ENCODE measurements at places on chromosomes 5 and 9.
A peak's percentile ranks its signal among the peaks of the same experiment; 100 is the strongest.

DNA sequence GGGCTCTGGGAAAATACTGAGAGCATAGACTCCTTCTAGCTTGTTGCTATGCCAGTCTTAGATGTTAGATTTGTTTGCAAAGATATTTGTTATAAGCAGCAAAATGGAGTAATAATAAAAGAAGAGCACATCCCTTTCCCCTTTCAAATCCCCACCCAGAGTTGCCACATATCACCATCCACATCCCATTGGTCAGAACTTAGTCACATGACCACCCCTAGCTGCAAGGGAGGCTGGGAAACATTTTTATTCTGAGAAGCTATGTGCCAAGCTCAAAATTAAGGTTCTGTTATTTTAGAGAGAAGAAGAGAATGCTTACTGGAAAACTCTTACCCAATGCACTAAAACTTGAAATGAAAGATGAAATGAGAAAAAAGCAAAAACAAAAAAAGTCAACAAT lies 193.9 kb upstream of the MVB12B start:
- no peak for DNase-seq

GRCh38 chr5:14668181-14668591 lies 3.7 kb downstream of the OTULIN start:
- peak; percentile 70 for DNase-seq

DNA sequence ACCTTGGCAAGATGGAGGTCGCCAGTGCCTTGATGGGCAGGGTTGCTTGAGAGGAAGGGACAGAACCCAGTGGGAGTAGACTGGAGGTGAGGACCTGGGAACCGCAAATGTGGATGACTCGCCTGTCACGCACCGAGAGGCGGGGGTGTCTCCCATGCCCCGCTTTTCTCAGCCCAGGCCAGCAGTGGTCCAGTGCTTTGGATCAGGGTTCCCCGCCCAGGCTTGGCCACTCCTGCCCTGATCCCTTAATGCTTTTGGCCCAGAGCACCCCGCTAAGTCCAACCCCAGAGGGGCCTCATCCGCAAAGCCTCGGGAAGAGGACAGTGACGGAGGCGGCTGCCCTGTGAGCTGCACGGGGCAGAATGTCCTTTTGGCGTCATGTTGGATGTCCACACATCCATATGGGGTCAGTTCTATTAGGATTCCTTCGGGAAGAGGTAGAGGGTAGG lies 2.4 kb downstream of the MRPS2 start:
- DNase-seq: no peak

DNA sequence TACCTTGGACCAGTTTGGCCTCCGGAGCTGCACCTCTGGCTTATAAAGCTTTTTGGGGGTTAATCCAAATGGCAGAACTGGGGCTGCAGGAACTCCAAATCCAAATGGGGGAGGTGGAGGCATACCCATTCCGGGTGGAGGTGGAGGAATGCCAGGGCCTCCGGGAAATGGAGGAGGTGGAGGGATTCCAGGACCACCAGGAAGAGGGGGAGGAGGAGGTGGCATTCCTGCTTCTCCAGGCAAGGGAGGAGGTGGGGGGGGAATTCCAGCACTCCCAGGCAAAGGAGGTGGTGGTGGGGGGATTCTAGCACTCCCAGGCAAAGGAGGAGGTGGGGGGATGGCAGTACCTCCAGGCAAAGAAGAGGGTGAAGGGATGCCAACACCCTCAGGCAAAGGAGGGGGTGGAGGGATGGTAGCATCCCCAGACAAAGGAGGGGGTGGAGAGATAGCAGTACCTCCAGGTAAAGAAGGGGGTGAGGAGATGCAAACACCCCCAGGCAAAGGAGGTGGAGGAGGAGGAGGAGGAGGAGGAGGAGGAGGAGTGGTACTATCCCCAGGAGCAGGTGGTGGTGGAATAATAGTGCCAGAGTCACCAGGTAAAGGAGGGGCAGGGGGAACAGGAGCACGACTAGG lies 45.2 kb downstream of the DIAPH1 start:
- no peak for DNase-seq

GRCh38 chr5:110063640-110064602 lies 374.2 kb downstream of the MAN2A1 start:
- DNase-seq: no peak

DNA sequence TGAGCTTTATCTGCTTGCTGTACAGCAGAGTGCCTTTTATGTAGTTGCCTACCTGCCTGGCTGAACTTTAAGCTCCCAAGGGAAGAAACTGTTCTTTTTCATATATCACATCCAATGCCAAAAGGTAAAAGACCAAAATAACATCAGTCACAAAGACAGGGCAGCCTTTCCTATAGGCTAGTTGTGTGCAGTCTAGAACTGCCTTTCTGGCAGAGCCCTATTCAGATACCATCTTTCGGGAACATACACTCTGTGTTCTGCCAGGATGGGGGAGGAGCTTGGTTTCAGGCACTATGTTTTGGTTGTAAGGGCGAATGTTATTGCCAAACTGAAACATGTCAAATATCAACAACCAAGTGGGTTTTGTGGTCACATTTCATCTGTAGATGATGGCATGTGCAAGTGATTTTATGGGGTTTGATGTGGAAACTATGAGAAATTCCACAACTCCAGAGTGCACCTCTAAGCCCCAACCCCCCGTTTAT lies 314.5 kb downstream of the ADGRV1 start:
- DNase-seq: no peak

GRCh38 chr5:61347080-61347479 lies 15.0 kb downstream of the ZSWIM6 start:
- DNase-seq: no peak

- no peak for DNase-seq
These were observed 147.4 kb upstream of the LRRTM2 start for GRCh38 chr5:139022528-139022927.

DNA sequence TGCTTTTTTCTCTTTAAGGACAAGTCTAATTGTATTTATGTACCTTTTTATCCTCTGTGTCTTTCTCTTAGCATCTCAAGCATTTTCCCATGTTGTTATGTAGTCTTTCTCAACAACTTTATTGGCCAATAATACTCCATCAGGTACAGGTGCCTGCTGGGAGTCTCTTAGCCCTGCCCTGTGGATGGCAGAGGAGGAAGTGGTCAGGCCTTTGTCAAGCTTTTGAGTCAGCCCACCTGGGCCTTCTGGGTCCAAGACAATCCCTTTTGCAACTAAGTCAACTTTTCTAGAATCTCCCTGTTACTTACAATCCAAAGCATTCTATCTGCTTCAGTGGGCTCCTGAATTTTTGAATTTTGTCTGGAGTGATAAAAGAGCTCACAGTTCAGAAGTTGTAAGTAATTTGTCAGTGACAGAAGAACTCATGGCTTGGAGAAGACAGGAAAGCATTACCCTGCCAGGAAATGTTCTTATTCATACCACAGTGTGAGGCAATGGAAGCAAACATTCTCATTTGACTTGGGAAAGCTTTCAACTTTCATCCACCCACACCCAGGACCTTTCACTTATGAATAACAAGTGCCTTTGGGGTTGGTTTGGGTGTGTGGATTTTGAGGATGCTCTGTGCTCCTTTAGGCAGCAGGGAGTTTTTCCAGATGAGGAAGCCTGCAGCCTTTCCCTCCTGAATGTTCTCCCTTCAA lies 200.0 kb upstream of the S1PR3 start:
- DNase-seq: no peak

DNA sequence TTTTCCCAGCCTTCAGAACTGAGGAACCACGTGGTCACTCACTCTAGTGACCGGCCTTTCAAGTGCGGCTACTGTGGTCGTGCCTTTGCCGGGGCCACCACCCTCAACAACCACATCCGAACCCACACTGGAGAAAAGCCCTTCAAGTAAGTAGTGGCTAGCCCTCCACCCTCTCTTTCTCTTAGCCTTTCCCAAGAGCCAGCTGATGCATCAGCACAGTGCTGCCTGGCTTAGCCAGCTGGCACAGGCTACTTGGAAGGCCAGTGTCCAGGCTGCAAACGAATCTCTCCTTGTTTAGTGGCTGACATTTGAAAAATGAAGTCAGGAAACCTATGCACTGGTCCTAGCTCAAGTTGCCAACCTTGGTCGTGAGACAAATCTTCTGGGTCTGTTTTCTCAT lies 91.1 kb downstream of the PRDM6 start:
- DNase-seq: no peak

DNA sequence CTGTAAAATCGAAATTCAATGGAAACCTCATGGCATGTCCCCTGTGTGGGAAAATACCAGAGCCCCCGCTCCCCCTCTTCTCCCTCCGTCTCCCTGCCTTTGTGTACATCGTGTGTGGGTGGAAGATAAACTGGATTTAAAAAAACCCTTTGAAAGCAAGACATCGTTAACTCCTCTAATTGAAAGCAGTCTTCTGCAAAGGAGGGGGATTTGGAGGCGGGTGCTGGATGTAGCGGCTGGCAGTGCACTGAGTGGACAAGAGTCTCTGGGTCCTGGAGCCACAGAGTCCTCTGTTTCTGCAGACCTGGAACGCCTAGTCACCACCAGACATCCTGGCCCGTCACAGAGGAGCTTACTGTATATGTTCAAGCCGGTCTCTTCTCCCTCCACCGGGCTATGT lies 169.4 kb downstream of the PAPPA start:
- DNase-seq: no peak

DNA sequence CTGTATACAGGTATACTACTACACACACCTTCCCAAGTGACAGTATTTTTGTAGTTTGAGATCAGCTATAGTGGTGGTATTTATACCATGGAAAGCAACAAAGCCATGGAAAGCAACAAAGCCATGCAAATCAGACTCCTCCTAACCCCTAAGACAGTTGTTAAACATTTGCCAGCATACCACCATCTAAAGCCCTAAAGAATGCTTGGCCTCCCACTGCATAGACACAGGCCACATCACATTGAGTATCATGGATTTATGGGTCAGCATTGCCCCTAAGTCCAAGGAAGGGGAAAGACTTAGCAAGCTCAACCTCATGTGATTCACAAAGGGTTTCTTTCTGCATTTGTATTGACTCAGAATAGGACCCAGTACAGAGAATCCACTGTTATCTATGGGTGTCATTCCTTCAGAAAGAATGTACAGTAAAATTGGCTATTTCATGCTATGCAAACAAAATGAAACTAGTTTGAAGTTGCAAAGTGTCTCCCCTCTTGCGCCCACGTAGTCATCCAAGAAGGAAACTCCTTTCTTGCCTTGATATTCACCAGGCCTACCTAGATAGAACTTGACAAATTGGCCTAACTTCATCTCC lies 70.4 kb upstream of the IQGAP2 start:
- no peak for DNase-seq

DNA sequence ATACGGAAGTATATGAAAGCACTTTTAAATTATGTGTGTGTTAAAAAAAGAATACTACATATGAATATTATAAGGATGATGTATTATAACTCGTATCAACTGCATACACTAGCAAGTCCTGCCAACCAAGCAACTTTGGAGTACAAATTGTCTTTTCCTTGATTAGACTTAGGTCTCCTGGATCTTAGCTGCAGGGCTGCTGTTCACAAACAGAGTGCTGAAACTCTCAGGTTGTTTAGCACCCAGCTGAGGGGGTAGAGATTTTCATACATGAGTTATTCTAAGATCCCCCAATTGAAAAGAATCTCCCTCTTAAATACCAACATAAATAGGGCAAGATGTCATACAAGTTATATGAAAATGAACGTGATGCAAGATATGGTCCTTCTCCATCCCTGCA lies 149.8 kb upstream of the TNC start:
- no peak for DNase-seq

DNA sequence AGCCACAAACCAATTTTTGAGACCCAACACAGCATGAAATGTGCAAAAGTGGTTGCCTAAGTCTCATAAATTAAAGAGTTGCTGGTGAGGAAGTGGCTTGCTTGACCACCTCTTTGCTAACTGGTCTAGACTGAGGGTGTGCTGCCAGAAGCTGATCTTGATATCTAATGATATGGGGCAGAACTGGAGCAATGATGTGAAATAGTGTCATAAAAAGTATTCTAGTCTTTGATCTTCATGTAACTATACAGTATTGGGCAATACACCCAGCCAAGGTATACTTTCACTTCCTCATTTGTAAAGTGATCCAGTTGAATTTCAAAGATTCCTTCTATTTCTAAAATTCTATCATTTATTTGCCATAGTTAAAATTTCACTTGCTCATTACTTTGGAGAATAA lies 5.9 kb upstream of the YTHDC2 start:
- DNase-seq: no peak

- DNase-seq: no peak
These were observed 844 bp upstream of the MCCC2 start for GRCh38 chr5:71586052-71586940.

DNA sequence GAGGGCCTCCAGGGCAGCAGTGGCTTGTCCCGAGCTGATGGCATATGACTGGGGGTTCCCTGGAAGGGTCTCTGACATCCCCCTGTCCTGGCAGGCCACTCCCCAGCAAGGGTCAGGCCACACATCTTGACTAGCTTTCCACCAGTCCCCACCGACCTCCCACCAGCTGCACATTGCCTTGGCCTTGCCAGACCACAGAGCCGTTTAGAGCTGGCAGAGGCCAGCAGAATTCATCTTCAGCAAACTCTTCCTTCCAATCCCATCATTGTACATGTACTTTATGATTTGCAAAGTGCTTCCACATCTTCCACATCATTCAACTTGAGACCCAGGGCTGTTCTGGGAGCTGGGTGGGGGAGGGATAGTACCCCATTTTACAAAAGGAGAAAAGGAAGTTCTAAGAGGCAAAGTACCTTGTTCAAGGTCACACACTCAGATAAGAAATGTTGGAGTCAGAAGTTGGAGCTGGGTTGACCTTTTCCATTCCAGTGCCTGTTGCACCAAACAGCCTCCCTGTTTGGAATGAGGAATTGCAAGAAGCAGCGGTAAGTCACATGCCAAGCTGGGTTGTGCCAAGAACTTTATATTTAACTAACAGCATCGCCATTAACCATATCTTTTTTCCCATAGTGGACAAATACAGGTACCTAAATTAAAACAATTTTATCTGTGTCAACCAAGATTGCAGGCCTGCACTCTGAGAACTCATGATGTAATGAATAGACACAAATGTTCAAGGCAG lies 25.8 kb upstream of the COL15A1 start:
- no peak for DNase-seq

- DNase-seq: no peak
These were observed 123.4 kb downstream of the NXNL2 start for GRCh38 chr9:88658311-88658822.

DNA sequence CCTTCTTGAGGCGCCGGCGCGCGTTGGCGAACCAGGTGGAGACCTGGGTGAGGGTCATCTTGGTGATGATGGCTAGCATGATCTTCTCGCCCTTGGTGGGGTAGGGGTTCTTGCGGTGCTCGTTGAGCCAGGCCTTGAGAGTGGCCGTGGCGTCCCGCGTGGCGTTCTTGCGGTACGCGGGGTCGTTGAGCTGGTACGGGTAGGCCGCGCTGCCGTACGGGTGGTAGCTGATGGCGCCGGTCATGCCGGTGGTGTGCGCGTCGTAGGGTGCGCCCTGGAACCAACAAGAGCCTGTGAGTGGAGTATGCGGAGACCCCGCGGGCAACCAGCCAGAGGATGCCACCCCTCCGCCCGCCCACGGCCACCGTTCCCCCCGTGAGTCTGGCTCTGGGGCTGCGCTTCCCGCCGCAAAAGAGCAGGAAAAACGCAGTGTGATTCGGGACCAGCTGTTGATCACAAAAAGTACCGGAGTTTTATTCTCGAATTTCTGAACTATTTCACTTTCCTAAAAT lies 1.9 kb downstream of the IRX2 start:
- no peak for DNase-seq
